Small intestine (tissue), 16 donors: ENCODE measurements at places on chromosomes 5 and 9.

DNA sequence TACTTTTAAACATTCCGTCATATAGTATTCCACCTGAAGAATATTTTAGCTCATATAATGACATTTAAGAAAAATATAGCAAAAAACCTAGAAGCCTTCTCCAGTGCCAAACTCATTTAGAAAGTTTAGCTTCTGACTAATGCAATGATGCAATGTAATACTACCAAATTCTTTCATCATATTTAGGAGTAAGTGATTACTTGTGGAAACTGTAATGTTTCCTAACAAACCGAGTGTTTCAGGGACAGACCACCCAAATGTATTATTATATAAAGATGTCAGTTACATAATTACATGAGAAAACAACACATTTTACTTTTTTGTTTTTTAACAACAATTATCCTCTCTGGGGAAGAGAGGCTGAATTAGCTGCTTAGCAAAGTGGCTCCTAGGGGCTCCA, 316.2 kb downstream of the ARL15 start:
- no peak for DNase-seq

GRCh38 chr5:108546939-108547338, 165.0 kb upstream of the FBXL17 start:
- no peak for DNase-seq

GRCh38 chr5:24681106-24681505, 36.3 kb upstream of the CDH10 start:
- no peak for DNase-seq

GRCh38 chr5:10731913-10732312, 29.1 kb downstream of the DAP start:
- DNase-seq = no peak
